MCF 10A (cell line): ENCODE measurements at places on chromosomes 3 and 15.

DNA sequence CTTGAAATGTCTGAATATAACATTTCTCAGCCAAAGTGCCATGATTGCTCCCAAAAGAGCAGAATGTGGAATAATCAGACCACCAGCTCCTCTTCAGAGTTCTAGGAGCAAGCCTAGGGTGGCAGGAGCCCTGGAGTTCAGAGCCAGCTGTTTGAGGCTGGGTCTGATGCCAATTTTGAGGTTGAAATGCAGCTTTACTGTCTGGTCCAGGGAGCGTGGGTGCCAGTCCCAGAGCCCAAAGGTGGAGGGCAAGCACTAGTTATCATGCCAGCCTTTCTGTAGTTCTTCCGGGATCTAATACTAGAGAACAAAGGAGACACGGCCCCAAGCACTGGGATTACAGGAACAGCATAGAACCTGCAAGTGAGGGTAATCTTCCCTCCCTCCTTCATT lies 69.3 kb downstream of the TNFAIP8L3 start:
- peak; percentile 26 for DNase-seq

GRCh38 chr3:69273896-69274295 lies 112.0 kb downstream of the FRMD4B start:
- DNase-seq: peak; percentile 17

DNA sequence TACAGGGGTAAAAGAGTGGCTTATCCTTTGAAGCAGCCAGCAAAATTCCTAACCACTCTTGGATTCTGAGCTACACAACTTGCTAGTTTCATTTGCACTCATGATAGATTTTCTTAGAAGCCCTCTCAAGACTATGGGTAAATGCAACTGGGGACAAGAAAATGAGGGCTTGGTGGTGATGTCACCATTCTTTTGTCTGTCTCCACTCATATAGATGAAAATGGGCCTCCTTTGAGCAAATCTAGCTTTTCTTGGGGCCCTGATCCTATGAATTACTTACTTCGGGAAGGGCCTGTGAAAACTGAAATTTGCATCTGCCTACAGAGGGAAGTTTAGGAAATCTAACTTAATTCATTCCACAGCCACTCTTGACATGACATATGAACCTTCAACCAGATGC lies 486.3 kb downstream of the MAGI1 start:
- DNase-seq: no peak

DNA sequence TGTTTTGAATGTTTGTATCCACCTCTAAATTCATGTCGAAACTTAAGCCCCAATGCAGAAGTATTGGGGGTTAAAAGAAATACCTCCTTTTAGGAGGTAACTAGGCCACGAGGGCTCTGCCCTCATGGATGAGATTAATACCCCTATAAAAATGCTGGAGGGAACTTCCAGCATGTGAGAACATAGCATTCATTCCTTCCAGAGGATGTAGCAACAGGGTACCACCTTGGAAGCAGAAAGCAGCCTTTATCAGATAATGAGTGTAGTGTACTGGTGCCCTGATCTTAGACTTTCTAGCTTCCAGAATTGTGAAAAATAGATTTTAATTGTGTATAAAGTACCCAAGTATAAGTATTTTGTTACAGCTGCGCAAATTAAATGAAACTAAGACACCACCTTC lies 353.4 kb upstream of the MANF start:
- no peak for DNase-seq

- no peak for DNase-seq
These were observed 49.4 kb downstream of the DPH6 start for GRCh38 chr15:35496585-35496984.

DNA sequence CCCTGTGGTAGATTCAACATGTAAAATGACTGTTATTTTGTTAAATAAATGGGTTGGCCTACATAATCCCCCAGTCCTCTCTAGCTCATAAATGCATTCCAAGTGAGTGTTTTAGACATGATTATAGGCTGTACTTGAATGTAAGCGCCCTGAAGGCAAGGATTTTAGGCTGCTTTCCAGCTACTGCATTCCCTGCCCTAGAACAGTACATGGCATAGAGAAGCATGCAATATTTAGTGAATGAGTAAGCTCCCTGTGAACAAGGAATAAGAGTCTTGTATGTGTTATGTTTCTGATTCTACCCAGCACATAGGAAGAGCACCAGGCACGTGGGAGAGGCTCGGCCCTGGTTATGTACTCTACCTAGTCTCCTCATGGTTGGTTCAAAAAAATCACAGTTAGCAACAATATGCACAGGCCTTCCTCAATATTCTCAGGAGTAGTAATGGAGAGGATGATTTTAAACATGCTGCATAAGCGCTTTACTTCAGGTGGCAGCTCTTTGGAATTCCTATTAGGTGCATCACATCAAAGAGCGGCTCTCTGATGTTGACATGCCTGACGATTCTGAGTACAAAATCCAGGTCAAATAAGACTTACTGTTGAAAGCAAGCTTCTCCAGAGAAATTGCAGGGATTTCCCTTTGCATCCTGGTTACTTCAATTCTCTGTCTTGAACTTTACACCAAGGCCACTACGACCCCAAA lies 456.6 kb downstream of the MAGI1 start:
- peak; percentile 9 for DNase-seq

GRCh38 chr3:156307704-156308103 lies 187.3 kb downstream of the KCNAB1 start:
- DNase-seq: peak; percentile 83

DNA sequence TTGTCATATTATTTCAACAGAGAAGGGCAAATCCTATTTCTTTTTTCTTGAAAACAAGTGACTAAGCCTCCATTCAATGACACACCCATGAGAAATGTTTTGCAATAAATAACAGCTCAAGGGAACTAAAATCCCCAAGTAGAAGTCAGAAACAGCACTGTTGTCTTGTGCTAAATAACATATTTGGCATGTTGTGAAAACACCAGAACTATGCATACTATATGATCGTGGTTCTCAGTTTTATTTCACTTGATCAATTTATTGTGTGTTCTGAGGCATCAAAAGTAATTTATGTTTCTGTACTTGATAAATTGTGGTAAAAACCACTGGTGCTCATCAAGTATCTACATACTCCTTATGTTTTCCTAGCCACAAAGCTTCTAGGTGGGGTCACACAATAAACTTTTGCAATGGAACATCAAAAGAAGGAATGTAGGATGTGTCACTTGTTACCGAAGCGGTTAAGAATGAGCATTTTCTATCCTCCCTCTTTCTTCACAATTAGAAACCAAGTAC lies 691.7 kb upstream of the CBLB start:
- peak; percentile 79 for DNase-seq

DNA sequence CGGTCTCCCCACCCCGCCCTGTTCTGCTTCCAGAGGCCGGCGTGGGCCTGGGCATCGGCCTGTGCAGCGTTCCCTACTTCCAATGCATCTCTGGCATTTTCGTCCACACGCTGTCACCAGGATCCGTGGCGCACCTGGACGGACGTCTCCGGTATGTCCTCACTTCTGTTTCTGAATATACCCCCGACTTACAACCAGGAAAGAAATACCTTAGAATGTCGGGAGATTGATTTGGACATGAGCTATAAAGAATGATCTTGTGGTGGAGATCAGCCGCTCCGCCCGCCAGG lies 41.4 kb downstream of the STARD5 start:
- no peak for DNase-seq

DNA sequence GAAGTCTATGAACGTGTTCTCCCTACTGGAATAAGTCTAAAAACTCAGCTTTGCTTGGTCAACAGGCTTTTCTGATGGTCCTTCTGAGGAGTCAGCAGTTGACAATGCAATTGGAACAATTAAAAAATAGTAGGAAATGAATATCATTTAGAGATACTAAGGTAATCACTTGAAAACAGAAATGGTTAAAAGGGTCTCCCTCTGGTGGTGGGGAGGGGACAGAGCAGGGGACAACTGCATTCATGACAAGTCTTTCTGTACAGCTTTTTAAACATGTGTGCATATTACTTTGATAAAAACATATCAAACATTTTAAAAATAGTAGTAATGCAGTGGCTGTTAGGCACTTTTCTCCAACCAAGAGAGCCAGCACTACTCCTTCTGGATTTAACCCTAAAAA lies 119.9 kb upstream of the FHIT start:
- peak; percentile 32 for DNase-seq
